ENCODE measurements at places on chromosomes 6 and 20.

GRCh38 chr6:143323729-143324470 is 126.6 kb downstream of the ADAT2 start:
- no peak for DNase-seq

- DNase-seq, result peak; percentile 9
Observed at GRCh38 chr20:25353747-25354705, 36.6 kb downstream of the ABHD12 start.

GRCh38 chr6:163229050-163229449 is 185.5 kb upstream of the QKI start:
- DNase-seq, result no peak

DNA sequence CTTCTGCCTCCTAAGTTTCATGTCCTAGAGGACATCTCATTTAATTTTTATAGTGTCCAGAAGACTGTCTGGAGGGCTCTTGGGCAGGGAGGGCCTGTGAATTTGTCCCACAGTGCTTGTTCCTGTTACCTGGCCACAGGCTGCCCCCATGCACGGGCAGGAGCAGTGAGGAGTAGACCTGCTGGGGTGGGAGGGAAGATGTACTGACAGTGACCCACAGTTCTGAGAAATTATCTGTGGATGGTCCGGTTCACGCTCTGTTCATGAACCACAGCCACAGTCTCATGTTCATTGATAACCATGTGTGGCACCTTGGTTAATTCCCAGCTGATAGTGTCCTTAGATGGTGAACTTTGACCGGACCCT is 18.8 kb upstream of the ZNF831 start:
- DNase-seq, result no peak

- no peak for DNase-seq
Observed at GRCh38 chr6:67252663-67253062, 1382.4 kb upstream of the ADGRB3 start.

DNA sequence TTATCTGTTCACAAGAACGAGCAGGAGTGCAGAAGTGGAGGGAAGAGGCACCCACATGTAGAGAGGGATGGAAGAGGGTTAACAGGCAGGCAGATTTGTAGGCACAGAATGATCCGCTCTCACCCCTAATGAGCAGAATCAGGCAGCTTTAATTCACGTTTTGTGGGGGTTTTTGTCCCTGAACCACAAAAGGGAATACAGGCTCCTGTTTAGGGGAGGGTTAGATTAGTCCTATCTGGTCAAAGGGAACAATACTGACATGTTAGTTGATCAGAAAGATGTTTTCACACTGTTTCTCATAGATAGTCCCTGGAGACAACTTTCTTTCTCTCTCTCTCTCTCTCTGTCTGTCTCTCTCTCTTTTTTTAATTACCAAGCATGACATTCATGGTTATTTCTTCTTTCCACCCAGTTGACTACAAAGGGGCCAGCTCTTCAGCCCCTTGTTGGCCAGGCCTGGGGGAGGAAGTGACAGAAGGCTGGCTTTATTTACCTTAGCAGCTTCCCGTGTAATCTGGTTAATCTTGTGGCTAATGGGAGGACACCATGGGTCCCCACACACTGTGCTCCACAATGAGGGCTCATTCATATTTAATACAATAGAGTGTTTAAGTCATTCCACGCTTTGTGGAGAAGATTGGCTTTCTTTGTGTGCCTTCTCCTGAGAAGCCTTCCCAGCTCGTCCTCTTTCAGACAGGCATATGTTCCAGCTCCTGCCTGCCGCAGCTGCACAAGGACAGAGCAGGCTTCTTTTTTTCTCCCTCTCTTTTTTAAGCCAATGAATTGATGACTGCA is 958.8 kb downstream of the TFAP2A start:
- DNase-seq, result peak; percentile 99

GRCh38 chr6:35713006-35713767 is 23.6 kb upstream of the ARMC12 start:
- no peak for DNase-seq

- peak; percentile 65 for DNase-seq
Observed at GRCh38 chr6:48713612-48714011, 602.6 kb upstream of the PTCHD4 start.

DNA sequence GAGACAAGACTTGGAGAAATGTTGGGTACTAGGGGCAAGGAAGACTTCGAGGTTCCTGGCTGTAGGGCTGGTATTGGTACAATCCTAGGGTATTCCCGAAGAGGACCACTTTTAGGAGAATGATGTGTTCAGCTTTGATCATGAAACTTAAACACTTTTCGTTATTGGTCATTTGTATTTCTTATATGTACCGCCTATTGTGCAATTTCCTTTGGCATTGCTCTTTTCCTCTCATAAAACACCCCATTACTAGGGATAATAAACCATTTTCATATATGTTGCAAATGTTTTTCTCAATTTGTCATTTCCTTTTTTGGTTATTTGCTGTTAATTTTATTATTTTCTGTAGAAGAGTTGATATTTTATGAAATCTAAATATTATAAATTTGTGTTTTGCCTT is 18.9 kb upstream of the ARFGEF3 start:
- no peak for DNase-seq

GRCh38 chr6:153503810-153504209 is 372.7 kb upstream of the RGS17 start:
- peak; percentile 95 for DNase-seq

DNA sequence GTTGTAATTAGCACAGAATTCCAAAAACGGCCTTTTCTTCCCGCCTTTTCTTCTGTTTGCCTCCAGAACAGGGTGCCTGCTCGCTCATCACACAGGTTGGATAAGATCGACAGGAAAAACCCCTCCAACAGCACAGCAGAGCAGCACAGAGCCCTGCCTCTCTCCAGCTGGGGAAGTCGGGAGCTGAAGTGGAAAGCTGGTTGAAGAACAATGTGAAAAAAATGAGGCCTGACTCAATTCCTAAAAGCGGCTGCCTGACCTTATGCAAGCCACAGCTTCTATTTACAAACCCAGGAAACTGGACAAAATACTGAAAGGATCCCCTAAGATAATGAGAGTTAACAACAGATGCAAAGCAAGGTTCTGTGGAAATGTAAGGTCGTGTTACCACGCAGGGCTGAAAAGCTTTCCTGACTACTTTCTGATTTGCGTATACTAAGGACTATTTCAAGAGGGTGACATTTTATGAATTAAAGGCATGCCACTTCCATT is 116.9 kb downstream of the TTLL2 start:
- no peak for DNase-seq

GRCh38 chr6:105424175-105424783 is 21.4 kb upstream of the PREP start:
- peak; percentile 74 for DNase-seq

DNA sequence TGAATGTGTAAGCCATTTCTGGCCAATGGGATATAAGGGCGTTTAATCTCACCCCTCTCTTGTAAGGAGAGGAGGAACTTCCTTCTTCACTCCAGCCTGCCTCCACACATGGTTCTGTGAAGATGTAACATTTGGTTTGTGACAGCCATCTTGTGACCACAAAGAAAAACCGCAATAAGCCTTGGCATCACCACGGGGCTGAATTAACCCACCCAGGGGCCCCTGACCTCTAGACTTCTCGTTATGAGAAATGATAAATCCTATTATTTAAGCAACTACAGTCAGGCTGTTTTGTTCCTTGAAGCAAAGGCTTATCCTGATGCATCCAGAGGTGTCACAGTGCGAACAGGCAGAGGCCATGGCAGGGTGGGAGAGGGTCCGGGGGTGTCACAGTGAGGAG is 139.7 kb downstream of the CDC5L start:
- no peak for DNase-seq

DNA sequence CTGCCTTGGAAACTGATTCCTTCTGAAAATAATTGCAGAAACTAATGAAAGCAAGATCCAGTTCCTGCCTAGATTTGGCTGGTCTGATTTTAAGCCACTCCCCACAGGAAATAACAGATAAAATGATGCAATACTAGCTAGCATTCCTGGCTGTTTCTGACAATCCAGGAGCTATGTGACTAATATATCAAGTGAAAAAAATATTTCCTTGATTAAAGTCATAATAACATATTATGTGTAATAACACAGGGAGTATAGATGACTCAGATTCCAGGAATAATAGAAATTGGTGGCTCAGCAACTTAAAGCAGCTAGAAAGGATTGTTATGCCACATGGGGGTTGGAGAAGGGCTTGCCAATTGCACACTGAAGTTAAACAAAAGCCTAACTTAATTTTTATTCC is 182.7 kb upstream of the SALL4 start:
- DNase-seq, result peak; percentile 60

- no peak for DNase-seq
Observed at GRCh38 chr6:143123941-143124340, 63.3 kb downstream of the AIG1 start.

DNA sequence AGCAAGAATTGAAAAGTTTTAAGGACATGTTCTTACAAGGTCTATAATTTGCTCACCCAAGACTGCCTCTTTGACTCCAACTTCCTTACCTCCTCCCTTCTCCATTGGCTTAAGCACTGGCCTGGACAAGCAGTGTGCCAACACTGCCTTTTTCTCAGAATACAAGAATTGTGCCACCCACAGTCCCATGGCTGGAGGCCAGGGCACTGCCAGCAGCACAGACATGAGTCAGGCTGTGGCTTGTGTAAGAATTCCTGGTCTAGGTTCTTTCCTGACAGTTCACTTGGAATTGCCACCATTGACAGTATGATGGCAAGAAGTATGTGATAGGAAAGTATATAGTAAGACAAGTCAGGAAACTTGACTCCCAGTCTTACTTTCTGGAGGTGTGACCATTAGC is 202.7 kb upstream of the MARCKS start:
- peak; percentile 6 for DNase-seq

DNA sequence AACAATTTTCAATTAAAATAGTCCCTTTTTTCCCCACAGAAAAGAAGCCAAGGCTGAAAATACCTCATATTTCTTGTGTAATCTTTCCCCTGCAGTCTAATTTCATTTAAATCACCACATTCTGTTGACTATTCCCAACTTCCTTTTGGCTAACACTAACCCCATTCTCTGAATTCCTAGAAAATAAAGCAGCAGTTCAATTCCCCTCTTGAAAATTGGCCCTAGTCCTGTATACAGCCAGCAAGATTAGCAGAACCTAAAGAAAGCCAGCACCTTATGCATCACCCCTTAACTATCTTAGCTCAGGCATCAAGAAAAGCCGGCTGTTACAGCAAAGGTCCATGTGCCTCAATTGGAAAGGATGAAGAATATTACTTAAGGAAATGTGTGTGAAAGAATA is 69.7 kb downstream of the MDN1 start:
- no peak for DNase-seq

GRCh38 chr20:33733654-33734576 is 2.1 kb downstream of the ZNF341 start:
- peak; percentile 29 for DNase-seq

DNA sequence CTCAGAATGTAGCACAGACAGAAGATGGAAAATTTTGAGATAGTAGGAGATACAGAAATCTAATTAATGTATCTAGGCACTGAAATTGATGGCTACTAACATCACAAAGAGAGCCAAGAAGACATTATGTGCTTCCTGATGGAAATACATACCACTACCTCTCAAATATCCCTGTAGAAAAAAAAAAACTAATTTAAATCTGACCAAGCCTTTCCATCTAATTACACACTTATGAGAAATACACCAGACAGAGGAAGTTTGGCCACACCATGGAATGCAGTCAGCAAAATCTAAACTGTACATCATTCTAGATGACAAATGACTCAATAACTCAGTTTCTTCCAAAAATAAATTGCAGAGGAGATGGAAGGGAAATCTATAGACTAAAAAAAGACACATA is 18.9 kb downstream of the VPS52 start:
- no peak for DNase-seq

- no peak for DNase-seq
Observed at GRCh38 chr6:14275493-14275851, 157.9 kb downstream of the CD83 start.

DNA sequence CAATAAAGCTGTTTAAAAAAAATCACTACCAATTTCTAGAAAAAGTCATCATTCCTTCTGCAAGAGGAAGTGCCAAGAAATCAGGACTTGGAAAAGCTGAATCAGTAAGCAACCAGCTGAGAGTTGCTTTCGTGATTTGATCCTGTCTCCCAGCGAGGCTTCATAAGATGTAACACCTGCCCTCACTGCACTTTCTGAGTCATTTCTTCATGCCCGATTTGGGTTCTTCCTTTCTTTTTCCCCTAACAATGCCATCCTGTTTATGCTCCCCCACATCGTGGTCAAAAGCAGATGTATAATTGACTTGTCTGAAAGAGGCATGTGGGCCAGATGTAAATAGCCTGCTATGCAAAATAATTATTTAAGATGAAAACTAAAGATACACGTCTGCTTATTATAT is 52.1 kb downstream of the RIPOR2 start:
- peak; percentile 83 for DNase-seq

- DNase-seq, result no peak
Observed at GRCh38 chr20:51027035-51027795, 4.3 kb upstream of the KCNG1 start.

GRCh38 chr6:150977281-150977680 is 111.8 kb downstream of the MTHFD1L start:
- DNase-seq, result no peak

DNA sequence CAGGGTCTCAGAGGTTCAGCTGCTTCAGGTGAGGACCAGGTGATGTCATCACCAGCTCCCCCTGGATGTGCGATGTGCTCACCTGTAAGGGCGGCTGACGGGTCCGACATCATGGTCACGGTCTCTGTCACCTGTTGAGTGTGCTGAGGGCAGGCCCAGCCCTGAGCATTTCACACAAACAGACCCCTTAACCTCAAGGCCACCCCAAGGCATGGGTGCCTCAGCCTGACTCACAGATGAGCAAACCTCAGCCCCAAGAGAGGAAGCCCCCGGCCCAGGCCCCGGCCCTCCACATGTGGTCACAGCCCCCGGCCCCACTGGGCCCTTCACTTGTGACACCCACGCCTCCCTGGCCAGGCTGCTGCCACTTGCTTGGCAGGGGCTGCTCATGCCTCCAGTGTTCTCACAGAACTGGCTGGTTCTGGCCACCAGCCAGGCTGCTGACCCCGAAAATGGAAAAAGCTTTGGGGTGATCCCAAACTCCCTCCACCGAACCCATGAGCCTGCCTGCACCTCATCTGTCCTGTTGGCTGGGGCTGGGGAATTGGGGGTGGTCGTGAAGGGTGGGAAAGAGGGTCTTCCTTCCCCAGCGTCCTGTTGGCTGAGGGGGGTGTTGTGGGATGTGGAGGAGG is 33.3 kb downstream of the PRR18 start:
- DNase-seq, result no peak

DNA sequence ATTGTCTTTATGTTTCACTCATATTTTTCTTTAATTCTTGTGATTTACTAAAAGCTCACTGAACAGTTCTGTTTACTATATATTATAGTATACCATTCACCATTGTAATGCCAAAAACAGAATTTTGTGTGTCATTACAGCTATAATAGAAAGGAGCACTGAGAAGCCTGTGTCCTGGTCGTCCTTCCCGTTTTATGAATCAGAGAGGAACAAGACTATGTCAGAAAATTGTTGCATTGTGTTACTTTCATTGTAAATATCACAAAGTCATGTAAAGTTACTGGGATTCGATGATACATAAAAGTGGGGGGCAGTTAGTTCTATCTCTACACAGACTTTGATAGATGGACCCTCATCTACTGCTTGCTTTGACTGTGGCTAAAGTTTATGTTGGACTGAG is 145.1 kb downstream of the QKI start:
- DNase-seq, result no peak

GRCh38 chr20:1415667-1416468 is 23.0 kb upstream of the FKBP1A start:
- peak; percentile 42 for DNase-seq

- no peak for DNase-seq
Observed at GRCh38 chr20:32603046-32603726, 18.1 kb upstream of the NOL4L start.

GRCh38 chr6:41874741-41875140 is 20.4 kb downstream of the USP49 start:
- DNase-seq, result no peak
